ENCODE measurements at places on chromosomes 2 and 18.
A peak's percentile ranks its signal among the peaks of the same experiment; 100 is the strongest.

GRCh38 chr18:70920840-70921374 is 632.1 kb downstream of the SOCS6 start:
- peak; percentile 11 for DNase-seq

- DNase-seq: peak; percentile 72
These were observed 37.6 kb upstream of the SPAG16 start for GRCh38 chr2:213246497-213247281.

DNA sequence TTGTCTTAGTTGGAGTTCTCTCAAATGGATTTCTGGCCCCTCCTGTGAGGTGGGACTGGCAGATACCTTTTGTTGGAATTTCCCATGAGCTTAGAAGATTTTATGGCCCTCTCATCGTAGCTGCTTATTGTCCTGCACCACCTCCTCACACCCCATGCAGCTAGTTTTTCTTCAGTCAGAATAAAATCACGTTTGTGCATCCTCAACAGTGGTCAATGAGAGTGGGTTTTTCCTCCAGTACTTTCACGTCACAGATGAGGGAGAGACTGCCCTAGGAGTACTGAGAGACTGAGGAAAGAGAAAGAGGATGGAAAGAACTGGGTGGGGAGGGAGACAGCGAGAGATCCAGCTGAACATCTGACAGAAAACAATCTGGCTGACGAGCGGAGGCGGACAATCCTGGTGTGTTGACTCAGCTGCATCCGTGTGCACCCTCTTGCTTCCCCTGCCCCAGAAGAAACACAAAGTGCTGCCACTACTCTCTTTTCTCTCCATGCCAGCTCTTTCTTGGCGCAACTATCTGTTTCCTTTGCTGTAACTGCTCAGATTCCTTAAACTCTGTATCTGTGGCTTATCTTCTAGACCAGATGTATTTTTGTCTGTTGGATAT is 7.4 kb downstream of the RAPGEF4 start:
- DNase-seq: no peak

DNA sequence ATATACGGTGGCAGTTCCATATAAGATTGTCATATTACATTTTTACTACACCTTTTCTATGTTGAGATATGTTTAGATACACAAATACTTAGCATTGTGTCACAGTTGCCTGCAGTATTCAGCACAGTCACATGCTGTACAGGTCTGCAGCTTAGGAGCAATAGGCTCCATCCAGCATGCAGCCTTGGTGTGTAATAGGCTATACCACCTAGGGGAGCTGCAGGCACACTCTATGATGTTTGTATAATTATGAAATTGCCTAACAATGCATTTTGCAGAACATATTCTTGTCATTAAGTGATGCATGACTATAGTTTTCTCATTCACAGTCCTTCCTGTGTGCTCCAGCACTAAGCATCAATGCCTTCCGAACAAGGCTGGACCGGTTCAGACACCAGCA is 133.4 kb downstream of the NDUFA10 start:
- no peak for DNase-seq

GRCh38 chr2:181788897-181789555 is 102.5 kb upstream of the ITPRID2 start:
- DNase-seq: no peak

GRCh38 chr18:71114550-71115210 is 825.8 kb downstream of the SOCS6 start:
- no peak for DNase-seq

- no peak for DNase-seq
These were observed 6.5 kb downstream of the DGKD start for GRCh38 chr2:233360771-233361176.

- no peak for DNase-seq
These were observed 99.1 kb upstream of the ZNF397 start for GRCh38 chr18:35141567-35142274.

GRCh38 chr18:45155526-45155925 is 459.8 kb upstream of the SLC14A2 start:
- no peak for DNase-seq

GRCh38 chr2:144834998-144835633 is 315.2 kb upstream of the ZEB2 start:
- DNase-seq: peak; percentile 60

DNA sequence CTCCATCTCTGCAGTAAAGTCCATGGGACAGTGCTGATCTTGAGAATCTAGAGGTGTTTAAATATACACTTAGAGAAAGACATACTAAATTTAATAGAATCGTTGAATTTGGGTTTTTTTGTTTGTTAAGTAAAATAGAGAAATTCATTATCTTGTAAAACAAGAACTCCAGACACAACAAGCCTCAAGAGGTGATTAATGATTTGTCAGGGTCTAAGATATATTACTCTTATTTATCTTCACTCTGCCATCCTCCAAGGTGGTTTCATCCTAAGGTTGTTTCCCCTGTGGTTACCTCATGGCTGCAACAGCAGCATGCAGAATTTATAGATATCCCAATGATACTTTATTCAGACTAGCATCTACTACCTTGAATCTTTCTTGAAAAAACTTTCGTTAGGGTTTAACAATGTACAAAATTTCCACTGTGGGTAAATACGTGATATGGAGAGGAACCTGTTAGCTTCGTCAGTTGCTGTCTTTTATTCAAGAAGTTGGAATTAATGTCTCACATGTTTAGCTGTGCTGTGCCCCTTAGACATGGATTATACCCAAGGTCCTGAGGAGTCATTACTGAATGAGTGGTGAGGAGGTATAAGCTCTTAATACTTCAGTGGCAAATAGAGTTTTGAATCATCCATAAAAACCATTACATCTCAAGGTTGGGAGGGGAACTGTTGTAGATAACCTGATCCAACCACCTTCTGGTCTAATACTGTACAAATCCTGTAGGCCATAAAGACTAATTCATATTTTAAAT is 128.0 kb downstream of the GPD2 start:
- no peak for DNase-seq

GRCh38 chr2:65050931-65051330 is 5.3 kb upstream of the CEP68 start:
- no peak for DNase-seq

GRCh38 chr2:42360890-42361727 is at the start of gene COX7A2L:
Gene COX7A2L (minus strand): TSS chr2:42361217. CDS start chr2:42361161, 56 bp downstream.
- DNase-seq: peak; percentile 99

DNA sequence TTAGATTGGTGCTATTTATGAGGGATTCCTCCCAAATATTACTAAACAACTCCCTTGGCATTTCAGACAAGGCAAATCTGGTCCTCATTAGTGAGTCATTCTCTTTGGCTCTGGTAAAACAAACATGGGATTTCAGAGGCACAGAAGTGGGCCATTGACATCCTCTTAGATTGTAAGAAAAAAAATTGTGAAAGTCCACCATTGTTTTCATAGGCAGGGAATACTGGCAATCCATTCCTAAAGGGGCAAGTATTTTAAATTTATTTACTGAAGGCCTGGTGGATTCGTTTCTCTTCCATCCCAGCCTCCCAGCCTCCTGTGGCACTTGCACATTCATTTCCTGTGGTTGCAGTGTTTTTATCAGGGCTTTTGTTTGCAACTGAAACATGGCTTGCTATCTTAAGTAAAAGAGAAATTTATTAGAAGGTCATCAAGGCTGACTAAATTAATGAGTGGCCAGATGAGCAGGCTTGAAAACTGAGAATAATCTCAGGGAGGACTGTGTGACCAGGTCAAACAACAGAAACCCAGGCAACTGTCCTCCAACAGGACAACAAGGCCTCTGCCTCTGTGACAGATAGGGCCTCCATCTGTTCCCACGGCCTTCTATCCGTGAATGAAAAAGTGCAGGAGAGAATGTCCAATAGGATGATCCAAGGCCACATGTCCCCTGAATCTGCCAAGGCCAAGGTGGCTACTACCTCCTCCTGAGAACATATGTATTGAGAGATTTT is 23.1 kb upstream of the TNFAIP6 start:
- no peak for DNase-seq

DNA sequence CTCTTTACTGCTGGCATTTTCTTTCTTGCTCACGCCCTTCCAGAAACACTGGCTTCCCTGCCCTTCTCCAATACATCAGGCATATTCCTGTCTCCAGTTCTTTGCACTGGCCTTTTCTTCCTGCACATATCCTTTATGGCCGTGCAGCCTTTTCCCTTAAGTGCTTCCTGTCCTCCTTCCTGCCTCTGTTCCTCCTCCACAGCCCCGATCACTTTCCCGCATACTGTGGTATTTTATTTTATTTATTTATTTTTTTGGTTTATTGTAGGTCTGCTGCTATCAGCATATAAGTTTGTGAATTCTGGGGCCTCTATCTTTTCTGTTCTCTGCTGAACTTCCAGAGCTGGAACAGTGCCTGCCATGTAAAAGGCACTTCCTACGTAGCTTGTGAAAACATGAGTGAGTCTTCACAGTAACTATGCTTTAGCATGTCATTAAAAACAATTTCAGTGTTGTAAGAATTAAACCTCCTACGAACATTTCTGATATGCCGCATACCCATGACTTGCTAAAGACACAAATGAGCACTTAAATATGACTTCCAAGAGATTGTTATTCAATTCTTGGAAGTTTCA is 289.1 kb downstream of the TRIB2 start:
- no peak for DNase-seq

GRCh38 chr18:7830468-7830867 is 263.4 kb downstream of the PTPRM start:
- no peak for DNase-seq

GRCh38 chr2:172207911-172208310 is 105.2 kb upstream of the DLX2 start:
- DNase-seq: no peak

DNA sequence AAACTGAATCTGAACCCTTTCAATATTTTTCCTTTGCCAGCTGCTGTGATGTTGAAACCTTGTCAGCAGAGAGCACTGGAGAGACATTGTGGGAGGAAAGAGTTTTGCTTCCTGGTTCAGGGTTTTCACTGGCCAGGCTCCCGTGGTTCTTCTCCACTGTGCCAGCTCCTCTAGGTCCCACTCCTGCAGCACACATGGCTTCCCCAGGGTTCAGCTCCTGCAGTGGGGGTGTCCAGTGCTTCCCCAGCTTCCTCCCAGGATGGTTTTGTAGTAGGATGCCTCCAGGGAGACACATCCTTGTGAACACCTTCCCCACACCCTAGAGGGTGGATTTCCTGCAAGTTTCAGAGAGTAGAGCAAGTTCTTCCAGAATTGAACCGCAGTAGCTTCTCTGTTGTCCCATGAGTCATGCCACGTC is 24.0 kb upstream of the SULT1C3 start:
- no peak for DNase-seq

DNA sequence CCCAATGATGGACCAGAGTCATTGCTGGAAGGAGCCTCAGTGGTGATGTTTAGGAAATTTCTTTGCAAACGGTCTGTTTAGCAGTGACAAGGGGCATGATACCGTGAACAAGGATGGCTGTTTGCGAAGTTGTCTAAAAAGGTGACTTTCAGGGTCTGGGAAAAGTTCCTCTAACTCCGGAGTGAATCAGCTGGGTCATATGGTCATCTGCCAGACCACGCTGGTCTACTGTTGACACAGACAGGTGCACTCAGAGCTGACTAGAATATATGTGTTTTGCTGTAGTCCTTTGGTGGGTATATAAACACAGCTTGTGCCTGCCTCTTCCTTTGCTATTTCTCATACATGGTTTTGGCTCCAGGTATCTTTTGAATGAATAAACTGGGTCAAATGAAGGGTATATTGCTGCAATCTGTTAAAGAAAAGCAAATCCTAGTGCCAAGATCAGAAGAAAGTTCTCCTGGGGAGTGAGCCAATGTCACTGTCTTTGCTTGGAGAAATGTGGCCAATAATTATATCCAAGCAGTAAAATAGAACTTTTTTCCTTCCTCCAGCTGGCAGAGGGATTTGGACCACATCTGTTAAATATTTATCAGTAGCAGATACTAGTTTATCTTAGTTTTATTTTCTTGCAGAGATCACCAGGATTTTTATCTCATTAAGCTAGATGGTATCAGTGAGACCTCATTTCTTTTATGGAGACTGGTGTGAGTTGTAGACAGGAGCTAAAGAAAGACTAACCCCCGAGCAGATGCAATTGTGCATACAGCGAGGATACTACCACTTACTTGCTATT is 286.0 kb downstream of the TRIB2 start:
- no peak for DNase-seq

DNA sequence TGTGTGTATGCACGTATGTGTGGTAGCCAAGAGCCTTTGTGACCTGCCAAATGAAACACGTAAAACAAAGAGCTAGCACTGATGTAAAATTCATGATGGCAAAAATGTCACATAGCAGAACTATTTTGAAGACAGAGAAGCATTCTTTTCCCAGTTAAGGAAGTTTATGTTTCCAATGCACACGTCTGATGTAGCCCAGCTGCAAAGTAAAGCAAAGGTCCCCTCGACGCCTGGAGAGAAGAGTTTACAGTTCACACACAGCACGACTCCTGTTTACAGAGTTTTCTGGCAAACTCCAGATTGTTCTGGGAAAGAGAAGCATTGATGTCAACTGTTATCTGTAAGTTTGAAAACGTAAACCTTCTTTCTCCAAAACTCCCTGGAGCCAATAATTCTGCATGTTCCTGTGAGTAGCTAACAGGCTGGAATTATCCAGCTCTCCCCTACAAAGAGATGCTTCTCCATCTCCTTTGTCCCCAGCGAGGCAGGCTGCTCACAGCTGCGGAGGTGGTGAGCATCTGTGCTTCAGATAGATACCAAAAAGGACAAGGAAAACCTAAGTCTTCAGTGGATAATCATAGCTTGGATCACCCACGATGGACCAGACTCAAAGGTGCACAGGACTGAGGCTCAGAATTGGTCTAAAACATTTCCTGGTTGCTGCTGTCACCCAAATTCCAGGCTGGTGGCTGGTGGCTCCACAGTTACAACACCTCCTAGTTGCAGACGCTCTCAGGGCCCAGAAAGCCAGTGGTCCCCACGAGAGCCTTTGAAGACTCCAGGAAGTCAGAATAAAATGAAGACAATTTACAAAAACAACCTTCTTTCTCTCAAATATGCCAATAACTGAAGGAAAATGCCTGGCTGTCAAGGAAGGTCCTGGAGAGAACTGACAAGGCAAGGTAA is 87.4 kb downstream of the COL6A3 start:
- peak; percentile 21 for DNase-seq

- DNase-seq: no peak
These were observed 380.2 kb downstream of the LNPK start for GRCh38 chr2:175621821-175622220.

- DNase-seq: peak; percentile 75
These were observed 66.5 kb downstream of the SFXN5 start for GRCh38 chr2:73004889-73005596.

GRCh38 chr2:7009207-7009911 is 92.1 kb downstream of the RNF144A start:
- DNase-seq: no peak

- no peak for DNase-seq
These were observed 299.6 kb upstream of the FANCL start for GRCh38 chr2:58540681-58541080.

Measured in brain (organoid and tissue), 16 donors.